ENCODE measurements at places on chromosomes 12 and 14.

- no peak for DNase-seq
Observed at GRCh38 chr14:104666981-104667380, 22.4 kb upstream of the INF2 start.

DNA sequence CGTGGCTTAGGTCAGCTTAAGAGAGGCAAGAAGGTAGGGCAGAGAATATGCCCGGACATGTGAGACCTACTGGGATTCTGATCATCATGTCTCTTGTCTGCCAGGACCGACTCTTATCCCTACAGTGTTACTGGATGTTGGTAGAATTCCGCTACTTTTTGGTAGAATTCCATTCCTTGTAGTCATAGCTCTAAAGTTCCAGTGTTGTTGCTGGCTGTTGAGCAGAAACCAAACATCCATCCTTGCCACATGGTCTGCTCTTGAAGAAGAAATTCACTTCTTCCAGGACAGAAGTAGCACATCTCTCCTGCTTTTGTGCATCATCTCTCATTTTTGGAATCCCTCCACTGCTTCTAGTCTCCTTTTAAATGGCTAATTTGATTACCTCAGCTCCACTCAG lies 453.7 kb downstream of the RPL10L start:
- DNase-seq: no peak

- no peak for DNase-seq
Observed at GRCh38 chr14:52117111-52117832, 48.4 kb upstream of the NID2 start.

DNA sequence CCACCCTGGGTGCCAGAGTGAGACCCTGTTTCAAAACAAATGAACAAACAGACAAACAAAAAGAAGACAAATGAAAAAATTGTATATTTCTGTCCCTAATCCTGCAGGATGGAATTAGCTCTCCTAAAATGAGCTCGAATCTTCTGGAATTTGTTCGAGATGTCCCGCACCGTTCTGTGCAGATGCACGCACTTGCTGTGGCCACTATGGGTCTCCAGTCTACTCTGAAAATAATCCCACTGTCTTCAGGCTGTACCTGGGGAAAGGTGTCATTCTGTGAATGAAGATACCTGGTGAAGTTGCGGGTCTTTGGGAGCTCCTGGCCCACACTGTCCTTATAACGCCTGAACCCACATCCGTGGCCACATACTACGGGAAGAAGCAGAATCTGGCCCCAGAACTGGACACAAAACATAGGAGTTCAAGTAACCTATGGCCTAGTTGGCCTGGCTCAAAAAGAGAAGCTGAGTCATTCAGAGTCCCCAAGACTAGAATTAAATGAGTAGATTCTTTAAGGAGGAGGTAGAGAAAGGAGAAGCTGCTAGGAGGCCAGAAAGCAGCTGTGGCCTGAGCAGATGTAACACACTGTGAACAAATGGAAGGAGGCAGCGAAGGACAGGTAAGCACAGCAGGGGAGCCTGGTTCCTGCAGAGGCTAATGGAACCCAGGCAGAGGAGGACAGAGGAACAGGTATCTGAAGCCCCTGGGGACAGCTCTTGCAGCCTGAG lies 108.6 kb downstream of the FOXN3 start:
- DNase-seq: no peak

DNA sequence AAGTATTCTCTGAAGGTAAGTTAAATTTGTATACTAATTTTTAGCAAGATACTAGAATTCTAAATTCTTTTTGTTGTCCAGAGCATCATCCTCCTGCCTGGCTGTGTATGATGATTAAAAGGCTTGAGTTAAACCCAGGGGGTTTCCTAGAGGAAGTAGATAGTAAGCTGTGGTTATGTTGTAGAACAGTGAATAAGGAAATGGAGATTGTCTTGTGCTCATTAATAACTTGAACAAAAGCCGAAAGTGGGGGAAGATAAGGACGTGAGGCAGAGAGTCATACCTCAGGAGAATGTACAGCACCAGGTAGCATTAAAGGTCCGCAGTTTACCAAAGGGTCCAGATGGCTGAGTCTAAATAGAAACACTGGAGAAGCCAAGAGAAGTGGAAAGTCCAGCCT lies 42.0 kb downstream of the CKB start:
- no peak for DNase-seq

DNA sequence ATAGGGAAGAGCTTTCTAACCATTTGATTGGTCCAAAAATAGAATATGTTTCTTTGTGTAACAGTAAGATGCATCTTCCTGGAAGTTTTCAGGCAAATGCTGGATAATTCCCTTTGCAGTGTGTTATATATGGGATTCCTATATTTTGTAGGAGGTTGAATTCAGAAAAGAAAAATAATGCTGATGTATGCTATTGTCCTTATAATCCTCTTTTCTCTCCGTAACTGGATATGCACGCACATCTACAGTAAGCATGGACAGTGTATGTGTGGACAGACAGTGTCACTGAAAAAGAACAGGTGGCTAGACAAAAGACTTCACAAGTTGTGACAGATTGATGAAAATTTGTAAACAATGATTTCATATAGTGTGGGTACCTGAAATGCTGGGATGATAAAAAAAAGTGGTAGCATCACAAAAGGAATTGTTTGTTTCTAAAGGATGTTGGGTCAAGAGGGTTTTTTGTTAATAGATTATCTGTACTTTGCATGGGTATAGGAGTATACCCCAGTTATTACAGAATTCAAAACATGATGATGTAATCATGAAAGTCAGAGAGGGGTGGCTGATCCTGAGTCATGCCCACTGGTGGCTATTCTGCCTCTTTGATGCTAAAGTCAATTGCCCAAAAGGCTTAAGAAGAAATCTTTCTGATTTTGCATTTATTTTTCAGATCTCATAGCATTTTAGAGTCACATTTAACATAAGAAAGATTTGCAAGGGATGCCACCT lies 160.7 kb upstream of the TMTC1 start:
- no peak for DNase-seq

All from kidney glomerular epithelial cell (primary cell).